ENCODE measurements at places on chromosomes 12 and 14. TPM values are rescaled to one million over a fixed set of nuclear protein-coding genes. Genes with fewer than 3 reads are reported as not detected.

DBX2 gene
- not detected for total RNA-seq

CMKLR1 gene
- total RNA-seq = 0.29 TPM

DTX1 gene
- total RNA-seq = not detected

MYF6 gene
- total RNA-seq = not detected

C12orf56 gene
- total RNA-seq = 0.40 TPM

ACSM4 gene
- not detected for total RNA-seq

KNTC1 gene
- total RNA-seq = 83.1 TPM

GRCh38 chr14:94677747-94678146 is 65.6 kb downstream of the SERPINA3 start:
- no peaks in the 10 kb centered on the region for H3K27me3 ChIP-seq
- no peak for DNase-seq
- H3K36me3 ChIP-seq = no peaks in the 10 kb centered on the region
- no peaks in the 10 kb centered on the region for H3K4me1 ChIP-seq
- H3K4me3 ChIP-seq = no peak overlapping the region

- no peaks in the 10 kb centered on the region for H3K36me3 ChIP-seq
- no peak overlapping the region for H3K4me3 ChIP-seq
- H3K27me3 ChIP-seq = no peaks in the 10 kb centered on the region
- no peak for DNase-seq
Observed at GRCh38 chr12:116153983-116154382, 123.5 kb downstream of the MED13L start.

GRCh38 chr12:100755186-100755585 is 39.4 kb upstream of the ANO4 start:
- no peaks in the 10 kb centered on the region for H3K36me3 ChIP-seq
- no peaks in the 10 kb centered on the region for H3K4me1 ChIP-seq
- no peak overlapping the region for H3K4me3 ChIP-seq
- no peak for DNase-seq
- no peak overlapping the region for H3K27ac ChIP-seq

DNA sequence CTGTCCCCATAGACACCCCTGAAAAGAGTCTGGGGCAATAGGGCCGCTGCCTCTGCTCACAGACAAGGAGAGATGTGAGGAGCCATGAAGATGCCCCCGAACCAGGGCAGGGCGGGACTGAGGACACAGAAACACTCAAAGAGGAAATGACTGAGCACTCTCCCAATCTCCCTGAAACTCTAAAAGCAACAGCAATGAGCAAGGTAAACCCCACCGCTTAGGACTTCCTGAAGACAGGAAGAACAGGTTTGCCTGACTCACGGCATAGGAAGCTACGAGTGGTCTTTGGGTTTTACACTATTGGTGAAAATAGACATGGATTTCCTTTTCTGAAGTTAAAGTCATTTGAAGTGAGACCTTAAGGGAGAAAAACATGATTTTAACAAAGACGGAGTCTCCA is 32.5 kb downstream of the STX2 start:
- no peak for DNase-seq
- H3K36me3 ChIP-seq = peaks cover 84% of the 10 kb centered on the region
- no peaks in the 10 kb centered on the region for H3K4me1 ChIP-seq

GRCh38 chr12:68175557-68176061 is 16.1 kb upstream of the IFNG start:
- no peaks in the 10 kb centered on the region for H3K27me3 ChIP-seq
- H3K36me3 ChIP-seq = no peaks in the 10 kb centered on the region
- H3K4me3 ChIP-seq = no peak overlapping the region
- H3K27ac ChIP-seq = no peak overlapping the region
- no peak for DNase-seq

GRCh38 chr14:103271189-103271588 is 62.8 kb upstream of the EIF5 start:
- DNase-seq = no peak
- H3K4me1 ChIP-seq = no peaks in the 10 kb centered on the region
- H3K27ac ChIP-seq = no peak overlapping the region
- no peak overlapping the region for H3K4me3 ChIP-seq

DNA sequence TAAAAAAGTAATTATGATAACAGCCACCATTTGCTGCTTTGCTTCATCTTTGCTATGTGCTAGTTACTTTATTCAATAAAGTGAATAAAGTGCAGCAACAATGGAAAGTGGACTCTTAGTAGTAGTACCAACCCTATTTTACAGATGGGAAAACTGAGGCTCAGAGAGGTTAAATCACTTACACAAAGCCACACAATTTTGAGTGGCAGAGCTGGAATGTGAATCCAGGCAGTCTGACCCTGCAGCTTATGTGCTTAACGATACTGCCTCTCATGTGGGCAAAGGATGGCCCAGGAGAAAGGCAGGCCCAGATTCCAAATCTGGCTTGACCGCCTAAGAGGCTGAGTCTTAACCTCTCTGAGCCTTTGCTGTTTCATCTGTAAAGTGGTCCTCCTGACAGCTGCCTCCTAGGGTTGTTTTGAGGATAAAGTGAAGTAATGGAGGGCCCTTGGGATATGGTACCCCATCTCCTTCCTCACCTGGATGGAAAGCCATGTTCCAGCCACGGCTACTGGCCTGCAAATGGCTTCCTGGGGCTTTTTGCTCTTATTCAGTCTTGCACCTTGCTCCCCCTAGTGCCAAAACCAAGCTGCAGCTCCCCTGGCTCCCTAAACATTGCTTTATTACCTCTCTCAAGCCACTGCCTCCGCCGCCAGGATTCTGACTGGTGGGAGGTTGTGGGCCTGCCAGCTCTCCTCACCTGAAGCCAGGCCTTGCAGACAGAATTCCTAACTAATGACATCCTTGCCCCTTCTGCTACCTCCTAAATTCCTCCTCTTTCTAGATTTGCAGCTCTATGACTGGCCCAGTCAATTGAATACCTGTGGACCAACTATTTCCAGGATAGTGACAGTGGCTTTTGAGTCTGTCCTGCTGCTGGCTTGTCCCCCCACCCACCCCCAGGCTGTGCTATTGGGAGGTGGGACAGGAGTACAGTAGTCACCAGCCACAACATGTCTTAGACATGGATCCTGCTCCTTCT is 283.3 kb upstream of the PWP1 start:
- H3K27ac ChIP-seq = no peak overlapping the region
- DNase-seq = peak; percentile 47
- H3K27me3 ChIP-seq = 0 out of 2 replicates have a peak, but pooled peaks cover 3% of the 10 kb centered on the region
- no peaks in the 10 kb centered on the region for H3K36me3 ChIP-seq
- no peaks in the 10 kb centered on the region for H3K4me1 ChIP-seq

DNA sequence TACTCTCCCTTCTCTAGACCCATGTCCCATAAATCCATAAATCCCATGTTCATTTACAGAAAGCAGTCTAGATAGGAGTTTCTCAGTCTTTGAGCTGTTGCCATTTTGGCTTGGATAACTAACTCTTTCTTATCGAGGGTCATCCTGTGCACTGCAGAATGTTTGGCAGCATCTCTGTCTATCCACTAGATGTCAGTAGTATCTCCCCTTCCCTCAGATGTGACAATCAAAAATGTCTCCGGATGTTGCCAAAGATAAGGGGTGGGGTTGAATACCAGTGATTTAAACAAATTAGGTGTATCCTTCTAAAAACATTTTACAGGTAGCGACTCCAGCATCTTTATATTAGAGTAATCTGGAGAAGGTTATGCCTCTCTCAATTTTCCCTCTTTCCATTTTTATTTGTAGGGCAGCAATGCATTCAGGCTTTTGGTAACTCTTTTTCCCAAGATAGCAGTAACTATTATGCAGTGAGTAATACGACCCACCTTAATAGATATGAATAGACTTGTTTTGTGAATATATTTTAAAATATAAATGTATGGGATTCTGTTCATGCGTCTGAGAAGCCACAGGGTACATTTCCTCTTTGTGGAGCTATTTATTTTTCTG is 100.7 kb downstream of the LRRK2 start:
- no peaks in the 10 kb centered on the region for H3K36me3 ChIP-seq
- H3K4me3 ChIP-seq = no peak overlapping the region
- no peaks in the 10 kb centered on the region for H3K4me1 ChIP-seq
- H3K27me3 ChIP-seq = no peaks in the 10 kb centered on the region
- H3K27ac ChIP-seq = no peak overlapping the region

DNA sequence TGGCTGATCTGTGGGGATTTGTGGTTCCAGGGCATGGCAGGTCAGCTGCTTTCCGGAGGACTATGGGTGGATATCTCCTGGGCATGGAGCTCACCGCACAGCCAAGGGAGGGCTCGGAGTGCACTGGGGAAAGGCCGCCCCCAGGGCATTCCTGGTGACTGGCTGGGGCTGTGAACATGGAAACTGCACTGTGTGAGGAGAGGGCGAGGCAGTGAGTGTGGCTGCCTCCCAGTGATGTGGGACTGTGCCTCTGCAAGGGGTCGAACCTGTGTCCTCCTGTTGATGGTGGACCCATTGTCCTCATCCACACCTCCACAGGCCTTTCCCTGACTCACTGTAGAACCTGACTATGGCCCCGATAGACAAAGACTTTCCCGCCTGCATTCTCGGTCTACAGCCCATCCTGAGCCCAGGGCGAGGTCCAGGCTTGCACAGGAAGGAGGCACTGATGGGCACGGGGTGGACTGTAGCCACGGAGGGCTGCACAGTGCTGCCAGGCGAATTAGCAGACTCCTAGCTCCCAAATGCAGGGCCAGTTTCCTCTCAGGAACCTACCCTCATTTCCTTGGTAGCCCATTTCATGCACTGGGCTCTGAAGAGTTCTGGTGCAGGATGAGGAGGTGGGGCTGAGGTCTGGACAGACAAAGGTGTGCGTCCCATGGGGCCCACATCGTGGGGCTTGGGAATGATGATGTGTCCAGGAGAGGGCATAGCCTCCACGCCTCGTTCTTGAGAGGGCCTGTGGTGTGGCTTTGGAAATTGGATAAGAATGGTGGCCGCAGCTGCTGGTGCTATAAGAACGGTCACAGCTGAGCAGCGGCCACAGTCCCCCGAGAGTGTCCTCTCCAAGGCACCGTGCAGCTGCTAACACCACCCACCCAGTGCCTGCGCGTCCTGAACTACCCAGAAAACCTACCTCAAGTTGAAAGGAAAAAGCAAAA is 415.1 kb downstream of the TMEM121 start:
- peaks cover 3% of the 10 kb centered on the region for H3K4me1 ChIP-seq
- H3K36me3 ChIP-seq = no peaks in the 10 kb centered on the region
- no peak overlapping the region for H3K27ac ChIP-seq
- no peaks in the 10 kb centered on the region for H3K27me3 ChIP-seq
- DNase-seq = no peak
- H3K4me3 ChIP-seq = no peak overlapping the region

DNA sequence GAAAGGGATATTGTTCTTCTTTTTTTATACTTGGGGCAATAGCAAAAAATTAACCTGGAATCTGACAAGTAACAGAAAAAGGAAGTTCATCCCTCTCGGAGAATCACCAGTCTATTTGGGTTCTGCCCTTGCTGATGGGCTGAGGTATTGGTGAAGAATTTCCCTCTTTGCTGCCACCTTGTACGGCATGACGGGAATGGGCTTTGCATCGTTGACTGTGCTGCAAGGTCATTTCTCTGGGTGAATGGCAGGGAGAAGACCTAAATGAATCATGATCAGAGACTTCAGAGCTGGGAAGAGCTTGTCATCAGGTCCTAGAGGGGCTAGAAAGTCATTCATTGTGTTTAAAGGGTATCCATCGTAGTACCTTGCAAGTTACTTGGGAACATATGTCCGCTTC is 12.0 kb downstream of the C1S start:
- no peaks in the 10 kb centered on the region for H3K27me3 ChIP-seq
- no peak overlapping the region for H3K4me3 ChIP-seq
- no peak overlapping the region for H3K27ac ChIP-seq
- peaks cover 5% of the 10 kb centered on the region for H3K4me1 ChIP-seq
- no peaks in the 10 kb centered on the region for H3K36me3 ChIP-seq
- no peak for DNase-seq

- peaks cover 18% of the 10 kb centered on the region for H3K4me1 ChIP-seq
- peaks cover 88% of the 10 kb centered on the region for H3K36me3 ChIP-seq
- DNase-seq = no peak
- H3K4me3 ChIP-seq = no peak overlapping the region
- no peaks in the 10 kb centered on the region for H3K27me3 ChIP-seq
- H3K27ac ChIP-seq = no peak overlapping the region
Observed at GRCh38 chr12:111440631-111441030, 34.9 kb downstream of the SH2B3 start.

- no peaks in the 10 kb centered on the region for H3K4me1 ChIP-seq
- H3K27ac ChIP-seq = no peak overlapping the region
- H3K36me3 ChIP-seq = no peaks in the 10 kb centered on the region
- DNase-seq = peak; percentile 51
- no peak overlapping the region for H3K4me3 ChIP-seq
Observed at GRCh38 chr14:106586098-106586704, 1059.8 kb downstream of the TMEM121 start.

- no peak within 1 kb of the TSS for H3K27ac ChIP-seq
- DNase-seq = no peak
- H3K4me1 ChIP-seq = no peaks in the 10 kb centered on the region
- no peaks in the 10 kb centered on the region for H3K27me3 ChIP-seq
- H3K4me3 ChIP-seq = no peak within 1 kb of the TSS
Observed at GRCh38 chr12:84912198-84913128, at the start of gene SLC6A15. TSS of gene SLC6A15 (minus strand) at chr12:84912799. CDS start at chr12:84892120, 20,679 bp downstream.

DNA sequence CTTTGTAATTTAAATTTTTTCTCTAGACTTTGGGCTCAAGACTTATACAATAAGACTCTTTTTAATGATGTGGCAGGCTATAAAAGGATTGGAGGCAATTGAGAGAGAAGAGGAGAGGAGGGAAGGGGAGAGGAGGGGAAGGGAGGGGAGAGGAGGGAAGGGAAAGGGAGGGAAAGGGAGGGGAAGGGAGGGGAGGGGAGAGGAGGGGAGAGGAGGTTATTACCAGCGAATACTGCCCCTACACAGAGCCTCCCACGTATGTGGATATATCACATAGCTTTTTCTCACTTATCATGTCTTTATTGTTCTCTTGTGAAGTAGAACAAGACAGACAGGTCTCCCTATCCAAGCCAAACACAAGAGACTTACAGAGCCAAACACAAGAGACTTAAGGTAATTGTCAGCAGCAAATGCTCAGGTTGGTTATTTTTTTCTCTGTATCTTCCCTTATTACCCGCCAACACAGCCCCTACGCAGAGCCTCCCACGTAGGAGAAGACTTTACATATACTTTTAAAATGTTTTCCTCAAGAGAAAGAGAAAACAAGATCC is 63.1 kb downstream of the DRAM1 start:
- H3K4me1 ChIP-seq = no peaks in the 10 kb centered on the region
- peaks cover 15% of the 10 kb centered on the region for H3K27me3 ChIP-seq
- H3K27ac ChIP-seq = no peak overlapping the region
- H3K4me3 ChIP-seq = no peak overlapping the region

Measured in K562 (cell line).